ENCODE measurements at places on chromosomes 11 and 22. TPM values are rescaled to one million over a fixed set of nuclear protein-coding genes. Genes with fewer than 3 reads are reported as not detected.

SLC15A3 gene
- 10.3 TPM for polyA plus RNA-seq

DMC1 gene
- polyA plus RNA-seq, result 1.8 TPM

DNA sequence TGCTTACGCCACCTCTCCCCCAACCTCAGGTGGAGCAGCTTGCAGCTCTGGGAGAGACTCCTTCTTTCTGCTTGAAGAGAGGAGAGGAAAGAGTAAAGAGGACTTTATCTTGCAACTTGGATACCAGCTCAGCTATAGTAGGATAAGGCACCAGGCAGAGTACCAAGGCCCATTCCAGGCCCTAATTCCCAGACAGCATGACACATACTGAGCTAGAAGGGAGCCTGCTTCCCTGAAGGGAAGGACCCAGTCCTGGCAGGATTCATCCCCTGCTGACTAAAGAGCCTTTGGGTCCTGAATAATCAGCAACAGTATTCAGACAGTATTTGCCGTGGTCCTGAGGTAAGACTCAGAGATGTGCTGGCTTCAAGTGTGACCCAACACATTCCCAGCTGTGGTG is 41.4 kb downstream of the PPME1 start:
- DNase-seq, result no peak

- DNase-seq, result no peak
These were observed 12.6 kb downstream of the PRDM11 start for GRCh38 chr11:45158891-45159605.

- DNase-seq, result peak; percentile 17
These were observed 337.4 kb downstream of the CADM1 start for GRCh38 chr11:115166820-115167219.

- peak; percentile 91 for DNase-seq
These were observed 102.7 kb upstream of the TRPC6 start for GRCh38 chr11:101686514-101686913.

DNA sequence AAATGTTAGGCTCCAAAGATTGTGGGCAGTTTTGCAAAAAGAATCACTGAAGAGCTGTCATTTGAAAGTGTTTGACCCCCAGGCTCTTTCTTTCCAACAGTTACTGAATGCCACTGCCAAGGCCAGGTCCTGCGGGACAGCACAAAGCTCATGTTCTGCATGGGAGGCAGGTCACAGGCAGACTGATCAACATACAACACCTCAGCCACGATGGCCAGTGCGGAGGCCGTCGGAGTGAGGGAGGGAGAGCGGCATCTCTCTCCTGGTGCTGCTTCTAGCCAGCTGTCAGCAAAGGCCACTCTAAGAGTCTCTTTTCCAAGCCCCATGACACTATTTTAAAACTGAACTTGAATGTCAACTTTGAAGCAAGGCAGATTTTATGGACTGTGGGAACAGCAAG is 49.9 kb downstream of the ARFGAP3 start:
- no peak for DNase-seq

DNA sequence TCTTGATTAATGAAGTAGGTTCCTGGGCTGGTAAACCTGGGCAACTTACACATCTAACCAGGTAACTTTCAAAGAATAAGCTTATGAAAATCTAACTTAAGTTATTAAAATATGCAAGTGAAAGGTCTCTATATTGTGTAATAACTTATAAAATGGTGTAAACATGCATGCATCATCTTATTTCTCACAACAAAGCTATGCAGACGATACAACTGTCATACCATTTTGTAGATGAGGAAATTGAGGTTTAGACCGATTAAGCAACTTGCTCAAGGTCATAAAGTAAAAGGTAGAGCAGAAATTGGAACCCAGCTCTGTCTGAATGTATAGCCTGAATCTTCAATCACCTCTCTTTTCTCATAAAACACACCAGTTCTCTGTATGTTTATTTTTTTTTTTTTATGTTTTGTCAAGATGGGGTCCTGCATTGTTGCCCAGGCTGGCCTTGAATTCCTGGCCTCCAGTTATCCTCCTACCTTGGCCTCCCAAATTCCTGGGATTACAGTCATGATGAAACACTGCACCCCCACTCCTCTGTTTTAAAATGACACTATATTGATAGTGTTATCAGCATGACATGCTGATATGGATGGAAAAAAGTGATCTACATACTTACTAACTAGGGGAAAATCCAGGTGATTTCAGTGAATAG is 109.6 kb downstream of the SGSM3 start:
- DNase-seq, result no peak

GRCh38 chr11:115518983-115519628 is 14.9 kb upstream of the CADM1 start:
- DNase-seq, result no peak
